ENCODE measurements at places on chromosomes 12 and 14. TPM values are rescaled to one million over a fixed set of nuclear protein-coding genes. Genes with fewer than 3 reads are reported as not detected.

Gene NTN4
- 6.0 TPM for total RNA-seq

GRCh38 chr12:130145731-130146130 is 16.5 kb upstream of the FZD10 start:
- DNase-seq = no peak
- H3K4me3 ChIP-seq = no peak overlapping the region
- H3K27me3 ChIP-seq = peaks cover 14% of the 10 kb centered on the region
- no peak overlapping the region for H3K27ac ChIP-seq
- H3K36me3 ChIP-seq = no peaks in the 10 kb centered on the region

GRCh38 chr14:89332031-89332430 is 85.0 kb downstream of the FOXN3 start:
- peaks cover 26% of the 10 kb centered on the region for H3K4me1 ChIP-seq
- DNase-seq = no peak
- no peaks in the 10 kb centered on the region for H3K36me3 ChIP-seq
- no peak overlapping the region for H3K4me3 ChIP-seq
- H3K27me3 ChIP-seq = no peaks in the 10 kb centered on the region

DNA sequence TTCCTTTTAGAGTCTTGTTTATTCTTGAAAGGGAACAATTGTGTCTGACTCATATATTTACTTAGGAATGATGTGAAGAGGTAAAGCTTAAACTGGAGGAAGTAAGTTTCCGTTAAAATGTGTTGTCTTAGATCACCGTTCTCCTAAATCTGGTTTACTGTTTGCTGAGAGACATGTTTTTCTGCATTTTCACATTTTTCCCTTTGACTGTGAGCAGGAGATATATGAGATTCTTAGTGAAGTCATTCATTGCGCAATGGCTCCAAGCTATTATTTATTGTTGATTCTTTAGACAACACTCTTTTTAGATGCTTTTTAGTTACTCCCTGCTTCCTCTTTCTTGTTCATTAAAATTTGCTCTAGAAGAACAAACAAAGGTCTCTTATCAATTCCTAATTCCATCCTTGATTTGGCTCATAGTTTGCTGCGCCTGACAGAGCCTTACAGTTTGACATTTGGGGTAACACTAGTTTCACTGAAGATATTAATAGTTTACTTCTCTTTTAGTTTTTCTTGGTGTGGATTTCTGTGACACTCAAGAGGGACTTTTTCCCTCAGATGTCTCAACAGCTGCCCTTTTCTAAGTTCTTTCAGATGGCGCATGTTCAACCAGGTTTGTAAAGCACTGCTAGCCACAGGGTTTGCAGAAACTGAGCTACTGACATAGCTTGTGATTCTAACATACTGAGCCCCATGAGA is 11.4 kb downstream of the CLECL1 start:
- no peaks in the 10 kb centered on the region for H3K36me3 ChIP-seq
- H3K27me3 ChIP-seq = no peaks in the 10 kb centered on the region
- H3K4me3 ChIP-seq = no peak overlapping the region
- H3K4me1 ChIP-seq = peaks cover 5% of the 10 kb centered on the region
- DNase-seq = no peak

Gene KRT80
- total RNA-seq = not detected

GRCh38 chr12:6093764-6094163 is 30.7 kb downstream of the VWF start:
- no peak overlapping the region for H3K4me3 ChIP-seq
- peaks cover 9% of the 10 kb centered on the region for H3K27me3 ChIP-seq
- no peaks in the 10 kb centered on the region for H3K36me3 ChIP-seq
- peaks cover 9% of the 10 kb centered on the region for H3K4me1 ChIP-seq
- DNase-seq = no peak

Gene TMPRSS12
- not detected for total RNA-seq

Measured in neural crest cell (in vitro differentiated cells).